ENCODE measurements at places on chromosomes 3 and 15. TPM values are rescaled to one million over a fixed set of nuclear protein-coding genes. Genes with fewer than 3 reads are reported as not detected.

- DNase-seq: no peak
Measured at GRCh38 chr15:39834256-39834655, 51.6 kb upstream of the FSIP1 start.

DNA sequence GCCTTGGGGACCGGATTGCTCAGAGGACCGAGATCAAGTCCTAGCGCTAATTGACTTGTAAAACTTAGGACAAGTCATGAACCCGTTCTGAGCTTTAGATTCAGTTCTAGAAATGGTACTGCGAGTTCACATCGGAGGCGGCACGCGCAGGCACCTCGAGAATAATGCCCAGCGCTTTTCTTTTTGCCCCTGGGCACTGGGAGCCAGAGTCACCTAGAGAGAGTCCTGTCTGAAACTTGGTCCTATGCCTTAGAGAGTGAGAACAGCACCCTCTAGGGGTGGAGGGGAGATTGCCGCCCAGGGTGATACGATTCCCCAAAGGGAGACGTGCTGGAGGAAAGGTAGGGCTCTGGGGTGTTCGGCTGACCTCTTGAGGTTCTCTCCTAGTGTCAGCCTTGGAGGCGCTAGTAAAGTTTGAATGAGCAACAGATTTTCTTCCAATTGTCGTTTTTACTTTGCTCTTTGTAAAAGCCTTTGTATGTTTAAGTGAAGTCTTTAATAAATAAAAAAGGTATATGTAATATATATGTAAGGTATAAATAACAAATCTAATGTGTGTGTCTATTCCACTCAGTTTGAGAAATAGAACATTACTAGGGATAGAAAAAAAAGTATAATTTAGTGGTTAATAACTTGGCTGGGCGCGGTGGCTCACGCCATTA lies 826 bp downstream of the EEF1AKMT4 start:
- DNase-seq: peak; percentile 80

The PLA2G4D gene
- total RNA-seq: not detected

The CYP1A1 gene
- total RNA-seq: 0.13 TPM
